ENCODE measurements at places on chromosomes 2 and 18.
A peak's percentile ranks its signal among the peaks of the same experiment; 100 is the strongest.

GRCh38 chr2:173843526-173843925 lies 121.6 kb downstream of the SP3 start:
- no peak for DNase-seq

- no peak for DNase-seq
These were observed 43.5 kb downstream of the FBLN7 start for GRCh38 chr2:112181571-112182290.

GRCh38 chr2:224729435-224729834 lies 13.3 kb upstream of the CCDC195 start:
- no peak for DNase-seq

DNA sequence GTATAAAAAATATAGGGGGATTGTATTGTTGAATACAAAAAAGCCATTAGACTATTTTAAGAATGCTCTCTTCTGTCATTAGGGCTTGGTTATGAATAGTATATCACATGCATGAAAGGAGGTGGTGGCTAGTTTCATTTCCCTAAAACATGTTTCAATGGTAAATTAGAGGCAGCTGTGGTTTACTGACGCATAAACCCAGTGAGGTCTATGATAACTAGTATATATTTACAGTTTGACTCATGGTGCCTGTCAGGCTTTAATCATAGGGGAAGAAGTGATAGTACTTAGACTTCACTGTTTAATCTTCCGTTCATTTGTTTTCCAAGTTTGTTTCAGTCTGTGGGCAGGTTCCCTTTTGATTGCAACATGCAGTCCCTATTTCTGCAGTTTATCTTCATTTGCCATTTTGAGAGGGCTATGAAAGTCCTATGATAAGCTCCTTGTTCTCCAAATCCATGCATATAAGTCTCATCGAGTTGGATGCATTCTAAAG lies 55.1 kb upstream of the MAP4K3 start:
- no peak for DNase-seq

DNA sequence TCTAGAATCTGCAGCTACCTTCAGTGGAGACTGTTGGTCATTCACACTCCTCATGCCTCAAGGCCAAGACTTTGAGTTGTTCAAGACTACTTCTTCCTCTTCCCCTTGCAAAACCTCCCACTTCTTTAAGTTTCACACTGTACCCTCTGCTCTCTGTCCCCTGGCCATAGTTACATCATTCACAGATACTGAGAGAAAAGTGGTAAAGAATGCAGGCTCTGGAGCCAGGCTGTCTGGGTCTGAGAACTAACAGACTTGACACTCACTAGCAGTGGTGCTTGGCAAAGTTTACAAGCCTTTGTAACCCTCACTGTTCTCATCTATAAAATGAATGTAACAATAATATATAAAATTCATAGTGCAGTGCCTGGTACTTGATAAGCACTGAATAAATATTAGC lies 61.8 kb downstream of the CDH20 start:
- no peak for DNase-seq

GRCh38 chr2:72278046-72278445 lies 130.4 kb upstream of the CYP26B1 start:
- DNase-seq, result no peak

- no peak for DNase-seq
These were observed 28.9 kb downstream of the LDLRAD4 start for GRCh38 chr18:13247506-13247905.

- DNase-seq, result no peak
These were observed 80.9 kb downstream of the ASAP2 start for GRCh38 chr2:9287400-9288045.

GRCh38 chr18:64659196-64659595 lies 510.3 kb upstream of the LINC00305 start:
- DNase-seq, result peak; percentile 58

- DNase-seq, result no peak
These were observed 195.5 kb downstream of the ANKRD30BL start for GRCh38 chr2:131966256-131966655.

DNA sequence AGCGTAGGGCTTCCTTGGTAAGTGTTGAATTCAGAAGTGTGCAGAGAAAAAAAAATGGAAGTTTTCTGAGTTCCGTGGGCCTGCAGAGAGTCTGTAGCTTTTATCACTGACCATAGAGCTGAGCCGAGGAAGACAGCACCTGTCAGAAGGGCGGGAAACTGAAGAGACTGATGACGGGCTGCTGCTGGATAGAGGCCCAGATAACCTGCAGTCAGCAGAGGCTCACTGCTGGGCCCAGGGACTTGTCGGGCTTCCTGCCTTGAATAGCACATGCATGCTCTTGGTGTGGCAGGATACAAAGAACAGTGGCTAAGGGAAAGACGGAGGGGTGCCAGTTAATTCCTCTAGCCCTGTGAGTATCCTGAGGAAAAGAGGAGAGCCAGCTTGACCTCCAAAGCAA lies 166.4 kb downstream of the MGAT5 start:
- no peak for DNase-seq

GRCh38 chr2:157302492-157303099 lies 23.0 kb downstream of the ERMN start:
- peak; percentile 28 for DNase-seq

DNA sequence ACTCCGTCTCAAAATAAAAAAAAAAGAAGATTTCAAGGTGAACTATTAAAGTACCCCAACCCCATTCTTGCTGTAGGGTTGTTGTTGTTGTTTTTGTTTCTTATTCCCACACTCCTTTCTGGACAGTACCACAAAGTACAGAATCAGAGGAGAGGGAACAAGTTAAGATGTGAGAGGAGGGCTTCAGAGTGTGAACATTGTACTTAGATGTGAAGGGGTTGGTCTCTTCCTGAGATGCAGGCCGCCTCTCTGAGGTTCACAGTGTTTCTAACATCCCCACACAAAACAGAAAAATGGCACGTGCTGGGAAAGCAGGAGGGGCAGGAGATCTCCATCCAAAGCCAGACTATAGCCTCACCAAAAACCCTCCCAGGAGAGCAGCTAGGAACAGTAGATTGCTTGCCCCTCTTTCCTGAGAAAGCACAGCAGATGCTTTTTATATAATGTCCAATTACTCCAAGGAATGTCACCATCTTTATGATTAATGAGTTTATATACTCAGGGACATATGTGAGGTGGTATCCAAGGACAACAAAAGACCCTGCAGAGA lies 22.6 kb downstream of the ADD2 start:
- DNase-seq, result no peak

DNA sequence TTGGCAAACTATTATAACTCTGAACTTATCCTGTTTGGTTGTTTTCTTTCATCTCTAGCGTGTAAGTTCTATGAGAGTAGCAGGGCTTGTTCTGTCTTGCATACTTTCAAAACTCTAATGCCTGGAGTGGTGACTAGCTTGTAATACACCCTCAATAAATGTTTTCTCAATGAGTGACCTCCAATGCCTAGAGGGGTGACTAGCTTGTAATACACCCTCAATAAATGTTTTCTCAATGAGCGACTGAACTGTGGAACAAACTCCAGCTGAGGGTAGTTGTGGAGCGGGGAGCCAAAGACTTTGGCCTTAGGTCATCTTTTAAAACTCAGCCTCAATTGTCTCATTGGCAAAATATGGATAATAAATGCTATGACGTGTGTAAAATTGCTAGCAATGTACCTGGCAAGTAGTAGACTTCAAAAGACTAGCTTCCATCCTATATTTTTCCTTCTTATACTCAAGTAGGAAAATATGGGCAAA lies 1.8 kb downstream of the GPD2 start:
- DNase-seq, result no peak

DNA sequence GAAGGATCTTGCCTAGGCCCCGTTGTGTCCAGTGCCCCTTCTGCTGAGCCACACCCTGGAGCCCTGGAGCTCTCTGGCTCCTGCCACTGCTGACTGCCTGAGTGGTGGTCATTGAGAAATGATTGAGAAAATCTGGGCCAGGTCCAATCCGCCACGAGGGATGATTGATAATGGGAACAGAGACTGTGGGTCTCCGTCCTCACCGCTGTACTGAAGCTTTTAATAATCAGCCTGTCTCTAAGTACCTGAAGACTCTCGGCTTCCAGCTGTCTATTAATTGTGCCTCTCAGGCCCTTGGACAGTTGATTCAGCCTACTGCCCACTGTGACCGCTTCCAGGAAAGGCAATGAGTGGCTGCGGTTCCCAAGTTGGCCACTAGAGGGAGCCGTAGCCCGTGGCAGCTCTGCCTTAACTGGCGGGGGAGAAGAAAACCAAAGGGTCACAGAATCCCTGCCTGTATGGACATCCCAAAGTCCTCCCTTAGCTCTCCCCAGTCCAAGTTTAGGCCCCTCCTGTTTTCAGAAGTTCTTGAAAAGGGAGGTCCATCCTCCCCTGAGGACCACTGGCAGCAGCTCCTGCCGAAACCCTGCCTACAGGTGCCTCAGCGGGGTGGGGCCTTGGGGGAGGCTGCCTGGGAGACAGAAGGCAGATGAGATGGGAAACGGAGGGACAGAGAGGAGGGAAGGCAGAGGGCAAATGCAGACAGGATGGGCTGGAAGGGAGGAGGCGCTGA lies 213.6 kb downstream of the TNS1 start:
- peak; percentile 79 for DNase-seq

DNA sequence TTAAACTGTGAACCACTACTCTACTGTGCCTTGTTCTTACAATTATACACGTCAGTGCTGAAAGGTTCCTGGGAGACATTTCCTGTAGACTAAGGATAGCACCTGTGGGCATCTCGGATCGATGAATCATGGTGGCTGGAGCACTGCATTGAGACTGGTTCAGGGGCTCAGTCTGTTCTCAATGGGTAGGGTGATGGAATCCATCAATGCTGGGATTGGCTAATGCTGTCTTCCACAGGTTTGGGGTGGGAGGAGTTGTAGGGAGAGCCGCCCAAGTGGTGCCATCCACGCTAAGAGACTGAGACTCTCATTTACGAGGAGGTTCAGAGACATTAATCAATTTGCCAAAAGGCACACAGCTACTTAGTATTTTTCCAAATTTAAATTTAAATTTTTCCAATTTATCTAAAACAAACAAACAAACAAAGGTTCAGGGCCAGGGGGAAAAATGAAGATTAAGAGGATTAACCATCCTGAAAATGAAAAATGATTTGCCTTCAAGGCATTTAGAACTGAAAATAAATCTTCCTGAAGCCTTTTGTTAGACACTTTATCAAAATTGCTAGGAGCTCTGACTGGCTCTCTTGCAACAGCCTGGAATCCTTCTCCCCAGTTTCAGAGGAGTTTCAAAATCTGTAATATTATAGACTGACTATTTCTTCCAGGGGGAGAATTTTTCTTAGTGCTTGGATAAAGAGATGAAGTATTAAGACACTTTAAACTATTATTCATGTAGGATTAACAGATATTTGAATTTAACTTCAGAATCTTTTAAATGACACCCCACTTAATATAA lies 359.2 kb downstream of the TGIF1 start:
- DNase-seq, result no peak

Data from WERI-Rb-1 (cell line).